ENCODE measurements at places on chromosomes 12 and 14.

- no peak for DNase-seq
These were observed 333.3 kb downstream of the ZFP36L1 start for GRCh38 chr14:68459480-68460136.

DNA sequence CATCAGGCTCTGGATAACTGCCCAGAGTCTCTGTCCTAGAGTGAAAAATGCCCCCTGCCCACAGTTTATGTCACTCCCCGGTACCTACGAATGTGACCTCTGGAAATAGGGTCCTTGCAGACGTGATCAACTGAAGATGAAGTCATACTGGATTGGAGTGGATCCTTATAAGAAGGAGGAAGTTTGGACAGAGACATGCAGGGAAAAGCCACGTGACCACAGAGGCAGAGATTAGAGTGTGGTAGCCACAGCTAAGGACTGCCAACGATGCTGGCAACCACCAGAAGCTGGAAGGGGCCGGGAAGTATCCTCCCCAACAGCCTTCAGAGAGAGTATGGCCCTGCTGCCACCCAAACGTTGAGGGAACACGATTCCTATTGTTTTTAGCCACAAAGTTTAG lies 101.2 kb upstream of the NCOR2 start:
- no peak for DNase-seq

- no peak for DNase-seq
These were observed 24.8 kb upstream of the EML1 start for GRCh38 chr14:99768381-99768780.

DNA sequence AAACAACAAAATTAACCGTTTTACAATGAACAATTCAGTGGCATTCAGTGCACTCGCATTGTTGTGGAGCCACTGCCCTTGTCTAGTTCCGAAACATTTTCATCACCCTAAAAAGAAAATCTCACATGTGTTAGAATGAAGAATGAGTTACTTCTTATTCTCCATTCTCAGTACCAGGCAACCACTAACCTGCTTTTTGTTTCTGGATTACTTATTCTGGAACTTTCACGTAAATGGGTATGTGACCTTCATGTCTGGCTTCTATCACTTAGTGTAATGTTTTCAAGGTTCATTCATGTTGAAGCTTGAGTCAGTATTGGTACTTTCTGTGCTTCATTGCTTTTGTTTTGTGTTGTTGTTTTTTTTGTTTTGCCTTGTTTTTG lies 15.6 kb downstream of the RCOR1 start:
- no peak for DNase-seq

DNA sequence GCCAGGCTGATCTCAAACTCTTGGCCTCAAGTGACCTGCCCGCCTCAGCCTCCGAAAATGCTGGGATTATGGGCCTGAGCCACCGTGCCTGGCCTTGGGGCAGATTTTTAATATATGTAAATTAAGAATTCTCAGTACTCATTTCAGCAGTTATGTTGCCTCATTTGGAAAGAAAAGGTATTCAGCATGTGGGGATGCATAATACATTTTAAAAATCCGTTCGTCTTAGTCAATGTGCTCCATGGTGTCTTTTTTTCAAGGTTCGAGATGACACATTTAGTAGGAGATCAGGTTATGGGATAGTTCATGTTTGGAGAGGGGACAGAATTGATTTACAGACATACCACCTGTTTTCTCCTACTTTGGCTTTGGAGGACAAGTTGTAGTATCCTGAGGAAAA lies 10.2 kb downstream of the SYNE2 start:
- DNase-seq: no peak

DNA sequence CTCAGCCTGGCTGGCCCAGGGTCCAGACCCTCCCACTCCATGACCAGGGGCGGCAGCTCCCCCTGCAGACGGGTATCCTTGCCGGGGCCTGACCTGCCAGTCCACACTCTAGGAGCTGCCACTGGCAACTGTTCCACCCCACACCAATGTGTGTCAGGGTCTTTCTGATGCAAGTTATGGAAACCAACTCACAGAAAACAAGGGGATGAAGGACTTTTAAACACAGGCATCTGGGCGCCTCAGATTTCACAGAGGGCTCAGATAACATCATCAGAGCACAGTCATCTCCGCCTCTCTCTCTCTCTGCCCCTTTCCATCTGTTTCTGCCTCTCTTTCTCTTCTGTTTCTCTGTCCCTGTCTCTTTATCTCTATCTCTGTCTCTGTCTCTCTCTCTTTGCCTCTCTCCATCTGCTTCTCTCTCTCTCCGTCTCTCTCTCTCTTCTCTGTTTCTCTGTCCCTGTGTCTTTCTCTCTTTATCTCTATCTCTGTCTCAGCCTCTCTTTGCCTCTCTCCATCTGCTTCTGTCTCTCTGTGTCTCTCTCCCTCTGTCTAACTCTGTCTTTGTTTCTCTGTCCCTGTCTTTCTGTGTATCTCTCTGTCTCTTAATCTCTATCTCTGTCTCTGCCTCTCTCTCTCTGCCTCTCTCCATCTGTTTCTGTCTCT lies 67.4 kb upstream of the FBRSL1 start:
- DNase-seq: no peak

DNA sequence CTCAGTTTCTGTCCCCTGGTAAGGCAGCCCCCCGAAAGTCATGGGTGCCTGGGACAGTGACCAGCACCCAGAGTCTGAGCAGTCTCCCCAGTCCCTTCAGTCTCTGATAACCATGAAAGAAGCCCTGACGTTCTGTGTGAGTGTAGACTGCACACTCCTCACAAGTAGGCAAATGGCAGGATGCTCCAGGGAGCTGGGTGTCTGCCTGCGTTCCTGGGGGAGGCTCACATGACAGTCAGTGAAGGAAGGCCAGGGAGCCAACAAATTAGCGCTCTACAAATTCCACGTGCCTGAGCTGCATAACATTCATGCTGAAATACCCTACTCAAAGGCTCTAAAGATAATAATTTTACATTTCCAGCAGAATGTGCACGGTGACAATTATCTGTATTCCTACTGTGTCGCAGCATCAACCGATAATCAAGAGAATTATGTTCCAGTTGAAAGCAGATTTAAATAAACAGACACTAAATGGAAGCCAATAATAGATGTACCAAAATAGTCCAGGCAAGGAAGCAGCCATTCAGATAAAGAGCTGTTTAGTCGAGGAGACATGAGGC lies 56.3 kb downstream of the ASCL1 start:
- no peak for DNase-seq

DNA sequence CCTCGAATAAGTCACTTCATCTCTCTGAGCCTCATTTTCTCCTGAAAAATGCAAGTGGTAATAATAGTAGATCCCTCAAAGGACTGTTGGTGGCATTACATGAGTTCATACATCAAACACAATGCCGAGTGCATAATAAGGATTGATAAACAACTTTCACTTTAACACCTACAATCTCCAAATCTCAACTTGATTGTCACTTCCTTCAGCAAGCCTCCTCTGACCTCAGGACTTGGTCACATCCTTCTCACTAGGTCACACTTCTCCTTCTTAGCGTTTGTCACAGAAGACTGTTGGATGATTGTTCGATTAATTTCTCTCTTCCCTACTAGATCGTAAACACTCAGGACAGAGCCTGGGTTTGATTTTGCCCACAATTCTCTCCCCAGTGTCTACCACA lies 7.9 kb upstream of the PRKAB1 start:
- no peak for DNase-seq

- DNase-seq: no peak
These were observed 83.7 kb downstream of the CHGA start for GRCh38 chr14:93006567-93007051.

- no peak for DNase-seq
These were observed 117.4 kb upstream of the SLC38A2 start for GRCh38 chr12:46489951-46490388.

- DNase-seq: no peak
These were observed 38.1 kb upstream of the DACT1 start for GRCh38 chr14:58599707-58600106.

DNA sequence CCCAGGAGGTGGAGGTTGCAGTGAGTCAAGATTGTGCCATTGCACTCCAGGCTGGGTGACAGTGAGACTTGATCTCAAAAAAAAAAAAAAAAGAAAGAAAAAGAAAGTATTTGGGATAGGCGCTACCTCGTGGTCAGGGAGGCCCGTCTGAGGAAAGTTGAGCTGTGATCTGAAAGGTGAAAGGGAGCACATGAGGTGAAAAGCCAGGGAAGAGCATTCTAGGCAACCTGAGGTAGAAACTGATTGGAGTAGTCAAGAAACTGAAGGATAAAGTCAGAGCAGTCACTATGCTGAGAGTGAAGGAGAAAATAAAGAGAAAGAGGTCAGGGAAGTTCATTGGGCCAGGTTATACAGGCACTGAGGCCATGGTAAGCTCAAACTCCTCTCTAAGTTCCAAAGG lies 7.7 kb downstream of the ANAPC5 start:
- no peak for DNase-seq

- DNase-seq: no peak
These were observed 541.6 kb downstream of the TMEM121 start for GRCh38 chr14:106067935-106068334.

DNA sequence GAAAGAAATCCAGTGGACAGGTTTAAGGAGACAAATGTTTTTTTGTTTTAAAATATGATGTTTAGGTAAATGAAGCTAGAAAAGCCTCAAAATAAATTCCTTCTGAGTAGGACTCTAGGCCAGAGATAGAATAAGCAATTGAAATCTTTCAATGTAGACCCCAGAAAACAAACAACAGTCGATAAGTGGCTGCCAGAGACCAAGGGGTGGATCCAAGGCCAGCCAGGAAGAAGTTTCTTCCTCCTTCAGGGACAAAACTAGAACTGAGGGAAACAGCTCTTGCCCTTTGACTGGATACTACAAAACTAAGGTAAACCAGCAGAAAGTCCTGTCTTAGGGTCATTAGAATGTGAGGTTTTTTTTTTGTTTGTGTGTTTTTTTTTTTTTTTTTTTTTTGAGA lies 481.6 kb downstream of the RAD51B start:
- no peak for DNase-seq

- DNase-seq: no peak
These were observed 60.2 kb downstream of the ANO2 start for GRCh38 chr12:5884866-5885265.

GRCh38 chr12:31288381-31288780 lies 37.6 kb downstream of the SINHCAF start:
- no peak for DNase-seq

- DNase-seq: no peak
These were observed 182.6 kb downstream of the ETV6 start for GRCh38 chr12:11832093-11832492.

- DNase-seq: no peak
These were observed 165.7 kb upstream of the RBM19 start for GRCh38 chr12:114131824-114132223.

GRCh38 chr12:27355979-27356378 lies 23.3 kb downstream of the BMAL2 start:
- no peak for DNase-seq

GRCh38 chr12:103742349-103742932 lies 98.6 kb downstream of the NT5DC3 start:
- DNase-seq: peak; percentile 39

DNA sequence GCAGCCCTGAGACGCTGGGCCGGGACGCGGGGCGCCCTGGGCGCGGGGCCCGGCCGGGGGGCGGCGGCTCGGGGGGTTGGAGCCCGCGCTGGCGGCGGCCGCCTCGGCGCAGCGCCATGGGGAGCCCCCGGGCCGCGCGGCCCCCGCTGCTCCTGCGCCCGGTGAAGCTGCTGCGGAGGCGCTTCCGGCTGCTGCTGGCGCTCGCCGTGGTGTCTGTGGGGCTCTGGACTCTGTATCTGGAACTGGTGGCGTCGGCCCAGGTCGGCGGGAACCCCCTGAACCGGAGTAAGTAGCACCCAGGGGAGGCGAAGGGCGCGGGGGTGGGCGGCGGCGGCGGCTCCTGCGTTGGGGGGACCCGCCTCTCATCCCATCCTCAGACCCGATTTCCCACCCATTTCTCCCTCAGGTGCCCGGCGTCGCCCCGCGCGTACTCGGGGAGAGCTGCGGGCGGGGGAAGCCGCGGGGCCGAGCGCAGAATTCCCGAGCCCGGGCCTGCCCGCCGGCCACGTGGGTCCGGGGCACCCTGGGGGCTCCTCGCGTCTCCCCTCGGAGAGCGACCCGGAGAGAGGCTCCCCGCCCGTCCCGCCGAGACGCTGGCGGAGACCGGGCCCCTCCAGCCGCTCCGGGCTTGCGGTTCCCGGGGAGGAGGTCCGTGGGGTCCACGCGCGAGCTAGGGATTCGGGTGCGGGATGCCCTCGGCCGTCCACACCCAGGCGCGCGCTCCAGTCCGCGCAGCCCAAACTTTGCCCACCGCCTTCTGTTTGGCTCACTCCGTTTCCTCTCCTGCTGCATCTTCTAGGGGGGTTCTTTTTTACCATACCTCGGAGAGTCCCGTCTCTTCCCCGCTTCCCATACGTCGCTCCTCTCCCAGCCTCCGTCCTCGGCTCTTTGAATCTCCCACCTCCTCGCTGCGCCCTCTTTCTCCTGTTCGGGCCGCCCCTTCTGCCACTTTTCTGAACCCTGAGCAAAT lies 807 bp downstream of the B4GALNT3 start:
- no peak for DNase-seq

GRCh38 chr12:75635606-75636444 lies 124.4 kb upstream of the KRR1 start:
- DNase-seq: peak; percentile 88

DNA sequence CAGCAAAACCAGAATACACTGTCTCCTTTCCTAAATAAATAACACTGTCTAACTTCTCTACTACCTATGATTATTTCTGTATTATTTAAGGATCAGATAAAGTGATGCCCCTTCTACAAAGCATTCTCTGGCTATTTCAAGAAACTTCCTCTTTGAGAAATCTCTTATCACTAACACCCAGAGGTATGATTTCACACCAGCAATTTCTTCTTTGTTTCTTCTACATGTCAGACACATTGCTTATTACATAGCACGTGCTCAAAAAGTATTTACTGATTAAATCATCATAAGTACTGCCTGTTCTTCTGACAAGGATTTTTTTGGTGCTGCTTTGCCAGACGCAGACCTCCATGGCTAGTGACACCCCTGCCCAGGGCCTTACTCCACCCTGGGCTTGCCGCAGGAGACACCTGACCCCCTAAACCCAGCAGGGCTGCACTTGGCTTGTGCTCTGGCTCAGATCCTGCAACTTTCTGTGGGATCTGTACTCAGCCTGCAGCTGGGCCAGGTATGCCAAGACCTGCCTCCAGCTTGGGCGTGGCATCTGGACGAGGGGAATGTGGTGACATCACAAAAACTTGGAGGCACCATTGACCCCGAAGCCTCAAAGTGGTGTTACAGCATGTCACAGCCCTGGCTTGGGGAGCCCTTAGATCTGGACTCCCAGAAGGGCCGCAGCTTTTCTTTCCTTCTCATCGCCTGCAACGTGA lies 15.4 kb upstream of the HIGD1C start:
- no peak for DNase-seq

GRCh38 chr14:49961270-49962222 lies 68.7 kb downstream of the ARF6 start:
- DNase-seq: no peak

- DNase-seq: no peak
These were observed 10.2 kb downstream of the TRMT61A start for GRCh38 chr14:103539056-103539825.

All from HFF-Myc (cell line).